HTR-8/SVneo (cell line): ENCODE measurements at places on chromosomes 1 and 21.

- no peak for DNase-seq
Measured at GRCh38 chr1:12435639-12436344, 182.2 kb downstream of the DHRS3 start.

DNA sequence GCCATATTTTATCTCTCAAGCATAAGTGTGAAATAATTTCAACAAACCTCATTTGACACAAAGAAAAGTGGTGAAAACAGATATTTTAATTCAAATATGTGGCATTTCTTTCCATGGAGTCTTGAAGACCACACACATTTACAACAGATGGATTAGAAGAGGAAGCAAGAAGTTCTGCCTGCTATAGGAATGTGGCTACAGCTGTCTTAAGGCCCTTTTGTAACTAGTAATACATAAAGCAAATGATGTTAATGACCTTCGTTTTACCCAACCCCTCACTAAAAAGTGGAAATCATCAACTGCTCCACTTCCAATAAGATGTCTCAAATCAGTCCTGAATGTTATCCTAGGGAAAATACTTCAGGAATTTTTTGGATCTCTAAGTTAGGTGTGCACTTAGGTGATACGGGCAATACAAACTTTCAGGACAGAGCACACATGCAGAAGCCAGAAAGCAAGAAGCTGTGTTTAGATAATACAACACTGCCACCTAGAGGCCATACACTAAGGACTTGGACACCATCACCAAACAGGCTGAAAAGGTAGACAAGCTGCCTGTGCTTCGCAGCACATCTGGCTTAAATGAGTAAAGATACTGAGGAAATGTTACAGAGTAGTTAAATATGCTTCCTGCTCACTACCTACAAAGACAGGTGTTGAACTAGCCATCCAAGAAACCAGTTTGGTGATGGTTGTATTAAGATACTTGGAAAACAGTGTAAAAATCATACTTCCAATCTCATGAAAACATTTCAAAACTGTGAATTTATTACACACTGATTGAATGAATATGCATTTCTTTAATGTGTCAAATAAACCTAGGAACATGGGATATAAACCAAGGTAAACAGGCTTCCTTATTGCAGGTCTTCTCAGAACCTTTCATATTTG is 24.4 kb downstream of the RRAGC start:
- peak; percentile 62 for DNase-seq

GRCh38 chr1:244792188-244792850 is 43.1 kb upstream of the COX20 start:
- no peak for DNase-seq

DNA sequence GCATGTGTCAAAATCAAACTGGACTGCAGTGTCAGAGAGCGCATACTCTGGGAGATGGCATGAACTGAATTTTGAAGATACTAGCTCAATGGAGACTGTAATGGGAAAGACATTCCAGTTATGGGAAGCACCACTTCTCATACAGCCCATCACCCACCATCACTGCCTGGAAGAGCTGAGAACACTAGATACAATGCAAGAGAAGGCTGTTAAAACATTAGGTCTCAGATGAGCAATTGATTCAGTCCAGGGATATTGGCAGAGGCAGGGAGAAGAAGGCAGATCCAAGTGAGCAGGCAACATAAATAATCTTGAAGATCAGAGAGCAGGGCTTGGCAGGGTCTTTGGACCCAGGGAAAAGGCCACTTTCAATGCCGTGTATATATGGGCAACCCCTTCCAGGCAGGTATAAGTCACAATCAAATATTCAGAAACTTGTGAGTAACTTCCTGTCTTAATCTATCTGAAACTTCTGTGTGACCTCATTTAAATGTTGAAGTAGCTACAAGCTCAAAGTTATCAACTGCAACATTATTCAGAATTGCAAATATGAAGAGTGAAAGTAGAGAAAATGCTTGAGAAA is 290.3 kb upstream of the SGIP1 start:
- no peak for DNase-seq

GRCh38 chr1:80925130-80925805 is 875.5 kb upstream of the ADGRL2 start:
- DNase-seq = no peak

GRCh38 chr1:11930571-11931445 is 3.7 kb upstream of the PLOD1 start:
- DNase-seq = no peak

DNA sequence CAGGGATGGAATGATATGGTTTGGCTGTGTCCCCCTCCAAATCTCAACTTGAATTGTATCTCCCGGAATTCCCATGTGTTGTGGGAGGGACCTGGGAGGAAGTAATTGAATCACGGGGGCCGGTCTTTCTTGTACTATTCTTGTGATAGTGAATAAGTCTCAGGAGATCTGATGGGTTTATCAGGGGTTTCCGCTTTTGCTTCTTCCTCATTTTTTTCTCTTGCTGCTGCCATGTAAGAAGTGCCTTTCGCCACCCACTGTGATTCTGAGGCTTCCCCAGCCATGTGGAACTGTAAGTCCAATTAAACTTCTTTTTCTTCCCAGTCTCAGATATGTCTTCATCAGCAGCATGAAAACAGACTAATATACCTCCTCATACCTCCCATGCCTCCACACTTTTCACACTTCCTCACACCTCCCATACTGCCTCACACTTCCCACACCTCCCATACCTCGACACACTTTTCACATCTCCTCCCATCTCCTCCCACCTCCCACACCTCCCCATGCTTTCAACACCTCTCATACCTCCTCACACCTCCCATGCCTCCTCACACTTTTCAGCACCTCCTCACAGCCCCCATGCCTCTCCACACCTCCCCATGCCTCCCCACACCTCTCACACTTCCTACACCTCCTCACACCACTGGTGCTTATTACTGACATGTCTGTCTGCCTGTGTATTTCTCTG is 21.3 kb downstream of the GPR137B start:
- no peak for DNase-seq

DNA sequence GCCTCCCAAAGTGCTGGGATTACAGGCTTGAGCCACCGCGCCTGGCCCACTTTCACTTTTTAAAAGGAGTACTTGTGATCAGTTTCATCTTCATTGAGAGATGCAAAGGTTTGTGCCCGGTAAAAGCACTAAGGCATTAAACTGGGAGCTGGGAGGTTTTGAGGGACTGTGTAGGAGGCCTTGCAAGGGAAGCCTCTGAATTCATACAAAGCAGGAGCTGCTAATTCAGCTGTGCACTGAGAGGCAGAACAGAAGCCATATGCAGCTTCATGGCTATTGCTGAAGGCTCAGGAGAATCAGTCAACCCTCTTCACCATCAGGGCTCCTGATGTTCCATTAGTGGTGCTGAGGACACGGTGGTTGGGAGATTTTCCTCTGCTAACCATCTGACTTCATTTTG is 77.7 kb downstream of the GPR88 start:
- DNase-seq = no peak

DNA sequence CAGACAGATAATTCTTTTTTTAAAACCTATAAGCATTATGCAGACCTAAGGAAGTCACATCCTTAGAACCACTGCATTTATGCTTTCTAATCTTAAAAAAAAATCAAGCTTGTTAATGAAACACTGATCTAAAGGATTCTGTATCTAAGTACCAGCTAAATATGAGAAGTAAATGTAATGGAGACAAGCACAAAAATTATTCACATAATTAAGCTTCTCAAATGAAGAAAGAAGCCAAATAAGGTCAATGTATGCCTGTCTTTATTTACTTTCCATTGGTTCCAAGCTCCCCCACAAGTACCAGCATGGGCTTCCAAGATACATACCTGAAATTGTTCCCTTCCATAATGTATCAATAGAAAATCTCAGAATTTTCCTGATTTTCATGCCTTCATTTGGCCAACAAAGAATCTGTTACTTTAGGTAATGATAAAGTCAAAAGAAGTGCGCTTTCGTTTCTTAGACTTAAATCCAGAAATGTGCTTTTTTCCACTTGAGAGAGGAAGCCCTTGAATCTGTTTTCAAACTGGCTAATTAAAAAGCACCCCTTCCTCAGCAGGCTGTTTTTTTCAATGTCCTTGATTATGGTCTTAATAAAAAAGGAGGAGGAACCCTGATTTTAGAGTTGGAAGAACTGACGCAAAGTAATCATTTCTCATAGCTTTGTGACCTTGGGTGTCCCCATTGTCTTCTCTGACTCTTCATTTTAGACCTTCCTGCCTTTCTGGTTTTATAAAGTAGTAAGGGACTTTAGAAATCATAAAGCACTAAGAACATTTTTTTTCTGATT is 3.8 kb downstream of the RGS2 start:
- no peak for DNase-seq

DNA sequence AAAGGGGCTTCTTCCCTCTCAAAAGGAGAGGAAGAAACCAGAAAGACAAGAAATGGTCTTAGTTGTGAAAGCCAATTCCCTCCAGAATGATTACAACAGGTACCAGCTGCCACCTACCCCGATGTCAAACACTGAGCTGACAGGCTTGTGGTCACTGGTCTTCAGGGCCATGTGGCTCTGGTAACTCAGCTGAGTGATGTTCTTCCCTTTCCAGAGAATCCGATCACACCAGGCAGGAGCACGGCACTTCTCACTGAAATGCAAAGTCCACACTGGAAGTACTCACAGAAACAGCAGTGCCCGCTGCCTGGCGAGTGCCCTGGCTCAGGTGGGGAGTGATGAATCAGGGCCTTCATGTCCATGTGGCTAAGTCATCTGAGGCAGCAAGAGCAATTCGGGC is 18.7 kb upstream of the MTF1 start:
- no peak for DNase-seq

DNA sequence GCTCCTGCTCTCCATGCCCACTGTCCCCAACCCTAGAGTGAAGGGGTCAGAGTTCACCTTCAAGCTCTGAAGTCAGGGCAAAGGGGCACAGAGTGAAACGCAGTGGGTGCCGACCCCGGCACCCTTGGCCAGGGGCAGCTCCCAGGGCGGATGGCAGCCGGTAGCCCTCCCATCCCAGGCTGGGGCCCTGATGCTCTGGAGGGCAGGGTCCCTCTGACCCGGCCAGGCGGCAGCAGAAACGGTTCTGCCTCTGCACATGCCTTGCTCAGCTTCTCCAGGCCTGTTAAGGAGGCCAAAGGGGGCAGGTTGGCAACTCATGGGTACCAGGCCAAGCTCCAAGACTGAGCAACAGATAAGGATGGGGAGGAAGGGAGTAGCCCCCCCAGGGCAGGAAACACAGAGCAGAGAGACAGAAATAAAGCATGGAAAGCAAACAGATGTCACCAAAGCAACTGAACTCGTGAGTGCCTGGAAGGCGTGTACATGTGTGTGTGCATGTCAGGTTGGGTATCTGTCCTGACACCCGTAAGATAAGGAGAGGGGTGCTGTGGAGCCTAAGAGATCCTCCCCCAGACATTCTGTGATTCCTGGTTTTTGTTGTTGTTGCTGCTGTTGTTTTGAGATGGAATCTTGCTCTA is 112.3 kb upstream of the IFFO2 start:
- DNase-seq = no peak

GRCh38 chr1:18253093-18253492 is 145.5 kb downstream of the IGSF21 start:
- no peak for DNase-seq

GRCh38 chr1:201213926-201214325 is 23.3 kb downstream of the IGFN1 start:
- DNase-seq = no peak

DNA sequence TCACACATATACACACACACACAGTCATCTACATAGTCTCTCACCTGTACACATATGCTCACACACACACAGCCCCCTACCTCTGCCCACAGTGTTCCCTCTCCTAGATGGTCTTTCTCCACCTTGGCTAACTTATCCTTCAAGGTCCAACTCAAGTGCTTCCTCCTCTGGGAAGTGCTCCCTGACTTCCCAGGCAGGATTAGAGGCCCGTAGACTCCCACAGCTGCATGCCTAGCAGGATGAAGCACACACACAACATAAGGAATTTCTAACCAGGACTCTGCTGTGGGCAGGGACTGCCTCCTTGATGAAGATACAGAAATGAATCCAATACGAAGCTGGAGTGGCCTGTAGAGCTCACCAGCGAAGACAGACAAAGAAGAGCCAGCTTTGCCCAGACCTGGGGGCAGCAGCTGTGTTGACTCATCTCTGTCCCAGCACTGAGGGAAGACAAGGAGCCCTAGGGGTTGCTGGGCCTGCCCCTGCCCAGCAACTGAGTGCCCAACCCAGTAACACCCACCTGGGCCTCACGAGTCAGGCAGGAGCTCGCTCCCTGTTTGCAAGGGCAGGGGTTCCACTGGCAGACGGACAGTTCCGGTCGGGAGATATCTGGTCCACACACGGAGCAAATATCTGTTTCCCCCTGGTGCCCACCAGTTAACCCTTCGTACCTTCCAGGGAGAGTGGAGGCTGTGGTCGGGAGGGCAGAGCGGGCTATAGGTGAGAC is 100.8 kb downstream of the DMRTB1 start:
- no peak for DNase-seq

GRCh38 chr1:12618965-12619791 is 1.2 kb upstream of the DHRS3 start:
- peak; percentile 85 for DNase-seq
